Right kidney (tissue), 9 donors: ENCODE measurements at places on chromosomes 7 and 10.

DNA sequence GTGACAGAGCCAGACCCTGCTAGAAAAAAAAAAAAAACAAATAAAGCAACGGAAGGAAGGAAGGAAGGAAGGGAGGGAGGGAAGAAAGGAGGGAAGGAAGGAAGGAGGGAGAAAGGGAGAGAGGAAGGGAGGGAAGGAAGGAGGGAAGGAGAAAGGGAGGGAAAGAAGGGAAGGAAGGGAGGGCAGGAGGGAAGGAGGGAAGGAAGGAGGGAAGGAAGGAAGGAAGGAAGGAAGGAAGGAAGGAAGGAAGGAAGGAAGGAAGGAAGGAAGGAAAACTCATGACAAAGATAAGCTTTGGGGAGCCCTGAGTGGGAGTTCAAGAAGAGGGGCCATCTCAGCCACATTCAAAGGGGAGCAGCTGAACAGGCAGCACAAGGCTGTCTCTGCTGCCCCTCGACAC, 124.7 kb upstream of the MGMT start:
- DNase-seq = no peak

DNA sequence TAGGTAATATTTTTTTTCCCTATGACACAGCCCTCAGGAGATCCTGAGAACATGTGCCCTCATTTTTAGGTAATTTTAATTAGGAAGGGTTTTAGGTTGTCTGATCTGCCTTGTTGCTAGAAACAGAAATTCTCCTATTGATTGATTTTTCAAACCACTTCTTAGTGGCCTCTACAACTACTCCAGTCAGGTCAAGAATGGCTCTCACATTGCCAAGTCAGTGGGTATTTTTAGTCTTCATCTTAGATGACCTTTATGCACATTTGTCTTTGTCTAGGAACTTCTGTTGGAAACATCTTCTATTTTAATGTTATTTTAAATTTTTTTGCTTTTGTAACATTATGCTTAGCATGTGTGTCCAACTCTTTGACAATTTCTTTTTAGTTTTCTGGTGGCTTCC, 162.3 kb downstream of the MLLT10 start:
- no peak for DNase-seq

- no peak for DNase-seq
Observed at GRCh38 chr10:124279882-124280281, 138.8 kb downstream of the OAT start.

- DNase-seq = no peak
Observed at GRCh38 chr10:52030051-52030790, 283.9 kb upstream of the DKK1 start.

DNA sequence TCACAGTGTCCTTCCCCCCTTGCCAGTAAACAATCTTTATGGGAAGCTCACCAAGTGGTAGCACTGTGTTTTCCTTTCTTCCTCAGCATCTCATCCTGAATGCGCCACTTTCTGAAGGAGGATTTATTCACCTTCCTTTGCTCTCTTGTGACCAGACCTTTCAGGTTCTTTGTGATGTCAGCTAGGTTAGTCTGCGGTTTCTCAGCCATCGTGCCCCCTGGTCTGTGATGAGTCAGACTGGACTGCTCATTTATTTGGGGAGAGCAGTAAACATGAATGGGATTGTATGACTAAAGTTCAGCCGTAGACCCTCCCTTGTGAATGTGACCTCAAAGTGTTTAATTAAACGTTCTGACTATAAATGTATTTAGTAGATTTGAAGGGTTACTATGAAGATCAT, 235.1 kb upstream of the CELF2 start:
- no peak for DNase-seq

GRCh38 chr10:9845075-9845474, 1172.6 kb upstream of the CELF2 start:
- no peak for DNase-seq

DNA sequence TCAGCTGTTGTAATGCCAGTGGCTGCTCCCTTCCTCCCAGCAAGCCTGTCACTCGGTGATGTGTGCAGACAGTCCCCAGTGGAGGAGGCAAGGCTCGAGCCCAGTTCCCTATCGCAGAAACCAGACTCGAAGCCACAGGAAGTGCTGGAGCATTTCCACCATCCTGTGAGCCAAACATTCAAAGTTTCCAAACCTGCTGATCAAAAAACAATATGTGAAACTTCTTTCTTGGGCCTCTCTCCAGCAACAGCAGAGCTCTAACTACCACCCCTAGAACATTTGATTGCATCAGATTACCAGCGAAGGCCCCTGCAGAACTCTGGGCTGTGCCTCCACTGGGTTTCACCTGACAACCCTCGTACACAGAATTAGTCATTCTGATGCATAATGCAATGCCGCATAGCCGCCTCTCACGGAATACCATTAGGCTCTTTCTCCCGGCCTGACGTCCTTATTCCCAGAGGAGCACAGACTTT, 94.0 kb downstream of the ELMO1 start:
- no peak for DNase-seq

GRCh38 chr10:101774589-101775272, 1.2 kb downstream of the FGF8 start:
- peak; percentile 38 for DNase-seq

DNA sequence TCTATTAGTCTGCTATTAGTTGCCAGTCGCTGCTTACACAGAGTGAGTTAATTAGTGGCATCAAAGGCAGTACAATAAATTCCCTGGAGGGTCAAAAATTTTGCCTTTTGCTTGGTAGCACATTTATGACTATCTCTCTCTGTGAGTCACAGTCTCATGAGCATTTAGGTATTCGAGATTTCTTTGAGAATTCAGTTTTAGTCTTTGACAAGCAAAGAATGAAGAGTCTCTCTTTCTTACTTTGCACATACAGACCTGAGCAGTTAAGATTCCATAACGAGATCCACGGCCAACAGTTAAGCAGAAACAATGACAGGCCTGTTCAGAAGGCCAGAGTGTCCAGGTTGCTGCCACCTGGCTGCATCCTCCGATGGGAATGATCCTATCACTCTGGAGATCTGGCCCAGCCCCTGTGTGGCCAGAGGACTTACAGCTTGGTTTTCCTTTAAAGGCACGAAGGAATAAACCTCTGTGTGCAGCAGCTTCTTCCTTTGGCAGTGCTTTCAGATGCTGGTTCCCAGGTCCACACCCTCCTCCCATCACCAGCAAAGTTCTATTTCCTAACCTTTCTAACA, 80.6 kb downstream of the GLI3 start:
- no peak for DNase-seq

DNA sequence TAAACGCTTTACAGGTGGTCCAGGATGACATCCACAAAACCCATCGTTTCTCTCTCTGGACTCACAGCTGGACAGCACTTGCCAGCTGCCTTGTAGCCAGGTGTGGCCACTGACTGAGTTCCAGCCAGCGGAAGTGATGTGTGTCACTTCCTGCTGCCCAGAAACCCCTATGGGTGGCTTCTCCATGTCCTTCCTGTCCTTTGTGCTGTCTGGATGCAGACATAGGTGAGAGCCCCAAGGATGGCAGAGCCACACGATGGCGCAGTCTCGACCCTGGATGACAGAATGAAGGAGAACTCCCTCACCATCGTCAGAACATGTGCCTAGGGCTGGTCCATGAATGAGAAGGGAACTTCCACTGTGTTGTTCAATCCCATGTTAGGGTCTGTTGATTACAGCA, 22.1 kb downstream of the NMT2 start:
- DNase-seq = no peak

GRCh38 chr10:57955076-57955475, 312.6 kb downstream of the IPMK start:
- no peak for DNase-seq

DNA sequence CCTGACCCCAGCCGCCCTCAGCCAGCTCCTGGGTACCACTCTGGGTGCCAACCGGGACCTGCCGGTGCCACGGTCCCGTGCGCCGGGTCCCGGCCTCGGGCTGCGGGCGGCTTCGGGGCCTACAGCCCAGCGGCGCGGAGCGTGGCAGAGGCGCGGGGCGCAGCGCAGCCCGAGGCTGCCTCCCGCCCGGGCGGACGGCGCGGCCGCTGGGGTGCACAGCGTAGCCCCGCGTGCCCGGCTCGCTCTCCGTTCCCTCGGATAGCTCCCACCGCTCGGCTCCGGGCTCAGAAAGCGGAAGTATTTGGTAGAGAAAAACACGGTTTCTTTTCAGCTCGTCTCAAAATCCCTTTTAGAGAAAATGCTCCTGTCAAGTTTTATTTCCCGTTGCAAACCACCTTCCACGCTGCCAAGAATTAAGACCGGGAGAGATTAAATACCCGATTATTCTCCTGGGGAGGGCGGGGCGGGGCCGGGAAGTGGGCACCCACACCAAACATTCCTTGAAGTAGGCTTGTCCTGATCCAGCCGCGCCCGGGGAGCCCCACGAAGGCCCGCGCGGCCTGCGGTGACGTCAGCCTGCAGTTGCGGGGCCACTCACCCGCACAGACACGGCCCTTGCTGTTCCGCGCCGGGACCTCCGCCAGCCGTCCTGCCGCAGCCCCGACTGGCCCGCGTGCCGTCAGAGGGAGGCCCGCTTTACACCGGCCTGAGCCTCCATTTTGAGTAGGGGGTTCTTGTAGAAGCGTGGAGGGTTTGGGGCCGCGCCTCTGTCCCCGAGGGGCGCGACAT, 7.2 kb downstream of the HOXA13 start:
- DNase-seq = peak; percentile 71

DNA sequence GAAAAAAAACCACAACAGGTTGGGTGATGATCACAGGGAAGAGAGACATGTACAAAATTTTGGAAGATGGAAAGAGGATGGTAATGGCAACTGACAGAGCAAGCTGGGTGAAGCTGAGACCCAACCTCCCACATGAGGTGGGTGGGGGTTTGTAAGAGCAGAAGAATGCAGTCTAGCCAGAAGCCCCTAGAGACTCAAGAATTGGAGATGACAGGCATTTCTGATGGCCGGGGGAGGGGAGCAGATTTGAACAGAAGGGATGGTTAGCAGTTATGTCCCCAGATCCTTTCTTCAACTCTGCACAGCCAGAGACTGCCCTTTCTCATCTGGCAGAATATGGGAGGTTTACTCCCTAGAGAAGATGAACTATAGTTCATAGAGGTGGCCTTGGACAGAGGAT, 208.0 kb downstream of the GALNT17 start:
- DNase-seq = no peak

GRCh38 chr10:1552406-1552805, 184.9 kb downstream of the ADARB2 start:
- no peak for DNase-seq

- DNase-seq = no peak
Observed at GRCh38 chr7:87574630-87575029, 26.1 kb downstream of the ABCB1 start.

- no peak for DNase-seq
Observed at GRCh38 chr10:131943021-131943814, 38.5 kb downstream of the BNIP3 start.

DNA sequence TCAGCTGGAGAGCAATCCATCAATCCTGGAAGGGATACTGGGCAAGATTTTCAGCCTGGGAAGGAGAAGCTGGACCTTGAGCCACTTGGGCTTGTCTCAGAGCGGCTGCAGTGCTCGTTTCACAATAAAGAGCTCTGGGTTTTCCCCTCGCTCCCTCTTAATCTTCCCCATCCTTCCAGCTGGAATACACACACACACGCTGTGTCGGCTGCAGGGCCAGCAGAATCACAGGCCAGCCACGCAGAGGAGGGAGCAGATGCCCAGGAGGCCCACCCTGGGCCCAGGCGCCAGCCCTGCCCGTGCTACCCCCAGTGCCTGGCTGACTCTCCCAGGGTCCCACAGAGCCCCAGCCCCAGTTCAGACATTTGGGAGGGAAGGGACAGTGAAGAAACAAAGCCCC, 255.1 kb downstream of the TNS3 start:
- DNase-seq = peak; percentile 36

DNA sequence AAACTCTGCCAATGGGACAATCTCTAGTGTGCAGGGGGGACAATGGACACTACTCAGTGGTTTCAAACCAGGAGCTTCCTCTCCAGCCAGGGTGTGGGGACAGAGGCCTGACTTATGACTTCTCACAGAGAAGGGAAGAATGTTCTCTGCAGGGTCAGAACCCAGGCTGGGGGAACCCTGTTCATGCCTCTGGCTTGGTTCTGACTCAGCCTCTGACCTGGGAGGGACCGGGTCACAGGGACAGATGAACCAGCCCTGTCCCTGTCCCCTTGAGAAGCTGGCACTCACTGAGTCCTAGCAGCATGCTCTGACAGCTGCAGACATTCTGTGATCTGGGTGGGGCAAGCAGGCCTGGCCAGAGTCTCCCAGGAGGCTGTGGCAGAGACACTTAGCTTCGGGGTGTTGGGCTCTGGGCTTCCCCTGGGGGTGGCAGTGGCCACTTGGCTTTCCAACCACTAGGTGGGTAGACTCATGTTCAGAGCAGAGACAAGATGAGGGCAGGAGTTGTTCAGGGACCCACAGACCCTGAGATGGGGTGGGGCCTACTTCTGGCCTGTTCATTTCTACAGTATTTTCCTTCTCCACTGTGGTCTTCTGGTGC, 13.6 kb downstream of the TSPAN15 start:
- no peak for DNase-seq

DNA sequence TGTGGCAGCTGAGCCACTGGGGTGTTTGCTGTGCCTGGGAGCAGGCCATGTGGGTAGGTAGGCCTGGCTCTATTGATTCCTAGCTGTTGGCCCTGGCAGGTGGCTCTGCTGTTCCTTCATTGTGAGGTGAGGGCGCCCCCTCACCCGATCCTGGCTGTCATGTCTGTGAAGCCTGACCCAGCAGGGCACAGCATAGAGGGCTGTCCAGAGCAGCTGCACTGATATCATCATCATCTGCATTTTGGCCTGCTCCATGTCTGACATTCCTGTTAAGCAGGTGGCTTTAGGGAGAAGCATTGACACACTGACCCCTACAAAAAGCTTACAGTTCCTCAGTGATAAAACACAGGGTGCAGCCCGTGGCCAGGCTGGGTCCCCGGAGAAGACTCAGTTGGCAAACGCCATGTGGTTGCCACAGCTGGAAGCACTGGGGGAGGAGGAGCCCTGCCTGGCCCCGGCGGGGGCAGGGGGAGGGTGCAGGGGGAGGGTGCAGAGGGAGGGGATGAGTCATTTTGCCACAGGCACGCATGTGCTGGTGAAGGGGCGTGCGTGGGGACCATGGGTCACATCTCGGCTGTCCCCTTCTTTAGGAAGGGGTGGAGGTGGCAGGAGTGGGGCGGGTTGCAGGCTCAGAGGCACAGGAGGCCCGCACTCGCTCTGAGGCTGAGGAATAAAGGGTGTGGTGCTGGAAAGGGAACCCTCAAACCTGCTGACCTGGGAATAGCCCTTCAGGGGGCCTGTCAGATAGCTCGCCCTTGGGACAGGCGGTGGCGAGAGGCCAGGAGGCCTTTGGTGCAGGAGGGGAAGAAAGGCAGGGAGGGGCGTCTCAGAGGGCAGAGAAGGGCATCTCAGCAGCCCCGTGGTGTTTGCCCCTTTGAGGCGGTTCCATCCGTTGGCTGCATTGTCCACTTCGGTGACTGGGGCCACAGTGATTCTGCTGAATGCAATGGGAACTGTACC, 31.6 kb downstream of the IKZF1 start:
- DNase-seq = no peak

GRCh38 chr10:88840881-88841280, 10.8 kb downstream of the ANKRD22 start:
- no peak for DNase-seq

GRCh38 chr7:54687462-54688212, 71.4 kb downstream of the SEC61G start:
- no peak for DNase-seq

DNA sequence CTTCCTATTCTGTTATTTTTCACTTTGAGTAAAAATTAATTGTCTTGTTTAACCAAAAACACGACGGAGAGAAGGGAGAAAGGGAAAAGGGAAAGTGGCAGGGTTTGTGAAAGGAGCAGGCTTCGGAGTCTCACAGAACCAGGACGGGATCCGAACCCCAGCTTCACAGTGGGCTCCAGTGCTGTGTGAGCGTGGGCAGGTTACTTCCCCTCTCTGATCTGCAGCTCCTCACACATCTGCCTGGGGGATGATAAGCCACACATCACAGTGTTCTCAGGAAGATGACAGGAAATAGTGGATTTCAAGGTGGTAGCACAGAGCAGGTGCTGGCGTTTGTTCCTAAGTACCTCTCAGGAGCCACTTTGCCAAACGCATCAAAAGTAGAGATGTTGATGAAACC, 94.2 kb upstream of the GPR26 start:
- no peak for DNase-seq
